Activated CD8-positive, alpha-beta memory T cell treated with anti-CD3 and anti-CD28 coated beads, Interleukin-2, amount 50 U/mL, for 4 hours (primary cell): ENCODE measurements at places on chromosomes 2 and 18.

GRCh38 chr18:37341016-37341415 lies 224.6 kb downstream of the CELF4 start:
- no peak for DNase-seq

GRCh38 chr2:241279828-241280227 lies 35.6 kb downstream of the HDLBP start:
- no peak for DNase-seq

- no peak for DNase-seq
These were observed 60.8 kb downstream of the MC4R start for GRCh38 chr18:60311676-60312360.

DNA sequence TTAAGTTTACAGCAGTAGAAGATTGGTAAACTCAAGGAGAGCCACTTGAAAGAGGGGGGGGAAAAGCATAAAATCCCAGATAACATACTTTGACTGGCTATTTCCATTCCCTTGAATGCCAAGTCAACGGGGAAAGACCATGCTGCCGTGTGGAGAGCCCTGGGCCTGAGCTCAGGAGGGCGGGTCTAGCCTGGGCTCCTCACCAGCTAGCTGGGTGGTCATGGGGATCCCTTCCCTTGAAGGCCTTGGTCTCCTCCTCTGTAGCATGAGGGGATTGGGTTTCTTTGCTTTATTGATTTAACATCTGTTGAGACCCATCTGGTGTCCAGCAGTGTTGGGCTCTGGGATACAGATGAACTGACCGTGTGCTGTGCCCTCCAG lies 35.0 kb downstream of the TEX51 start:
- DNase-seq: no peak

GRCh38 chr18:14098428-14098827 lies 33.8 kb downstream of the ZNF519 start:
- DNase-seq: no peak

- DNase-seq: no peak
These were observed 23.6 kb upstream of the KYNU start for GRCh38 chr2:142853912-142854311.

DNA sequence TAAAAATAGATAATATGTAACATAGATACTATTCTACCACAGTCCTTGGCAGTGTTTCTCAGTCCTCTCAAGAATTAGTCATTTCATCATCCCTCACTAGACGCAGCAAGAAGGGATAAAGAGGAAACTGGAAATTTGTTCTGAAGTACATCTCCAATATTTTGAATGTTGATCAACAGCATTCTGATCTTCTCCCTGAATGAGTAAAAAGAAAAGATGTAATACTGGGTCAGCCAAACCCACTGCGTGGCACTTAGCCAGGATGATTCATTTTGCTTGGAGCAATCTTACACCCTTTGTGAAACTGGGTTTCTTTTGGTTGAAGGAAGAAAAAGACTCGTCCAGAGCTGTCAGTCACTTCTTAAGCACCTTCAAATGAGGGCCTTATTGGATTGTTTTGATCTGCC lies 54.1 kb downstream of the TAF1B start:
- DNase-seq: no peak

GRCh38 chr2:37653805-37654378 lies 17.6 kb downstream of the CDC42EP3 start:
- no peak for DNase-seq
